ENCODE measurements at places on chromosomes 1 and 21. TPM values are rescaled to one million over a fixed set of nuclear protein-coding genes. Genes with fewer than 3 reads are reported as not detected.

DNA sequence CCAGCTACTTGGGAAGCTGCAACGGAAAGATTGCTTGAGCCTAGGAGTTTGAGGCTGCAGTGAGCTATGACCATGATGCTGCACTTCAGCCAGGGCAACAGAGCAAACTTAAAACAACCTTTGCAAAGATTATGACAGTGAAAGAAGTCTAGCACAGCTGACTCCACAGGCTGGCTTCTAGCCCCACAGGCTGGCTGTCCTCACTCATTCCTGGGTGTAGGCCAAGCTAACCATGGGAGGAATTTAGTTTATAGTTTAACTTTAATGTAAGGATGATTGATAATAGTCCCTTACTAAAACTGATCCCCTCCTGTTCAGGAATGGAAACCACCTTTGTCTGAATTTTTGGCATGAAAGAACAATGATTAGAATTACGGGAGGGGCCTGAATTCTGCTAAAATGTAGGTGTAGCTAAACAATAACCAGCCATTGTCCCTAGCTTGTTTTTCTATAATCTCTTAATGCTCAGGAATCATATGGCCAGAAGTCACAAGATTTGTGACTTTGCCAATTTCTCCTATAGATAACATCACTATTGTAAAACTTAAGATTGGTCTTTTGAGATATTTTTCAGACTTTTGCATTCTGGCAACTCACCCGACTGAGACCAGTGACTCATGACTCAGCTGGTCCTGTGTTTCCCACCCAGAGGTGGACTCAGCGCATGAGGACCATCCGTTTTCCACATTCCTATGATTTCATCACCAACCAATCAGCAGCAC, 28.1 kb upstream of the SGIP1 start:
- no peaks in the 10 kb centered on the region for H3K27me3 ChIP-seq
- no peaks in the 10 kb centered on the region for H3K36me3 ChIP-seq
- DNase-seq = peak; percentile 81
- H3K27ac ChIP-seq = no peak overlapping the region
- no peak overlapping the region for H3K4me3 ChIP-seq

DNA sequence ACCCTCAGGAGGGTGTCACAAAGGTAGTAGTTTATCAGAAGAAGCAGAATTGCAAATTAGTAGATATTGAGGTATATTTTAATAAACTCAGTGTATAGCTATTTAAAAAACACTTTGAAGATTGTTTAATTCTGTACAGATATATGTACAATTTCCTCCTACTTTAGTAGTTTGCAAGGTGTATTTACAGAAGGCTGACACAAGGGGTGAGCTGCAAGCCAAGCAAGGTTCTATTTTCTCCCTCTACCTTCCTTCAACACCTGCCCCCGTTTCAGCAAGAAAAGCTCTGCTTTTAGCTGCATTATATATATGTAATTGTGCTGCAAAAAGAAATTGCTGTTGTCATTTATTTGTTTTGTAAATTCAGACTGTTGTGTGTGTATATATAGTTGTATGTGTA, 674.2 kb upstream of the PKN2 start:
- H3K36me3 ChIP-seq = no peaks in the 10 kb centered on the region
- no peak overlapping the region for H3K27ac ChIP-seq
- H3K4me1 ChIP-seq = no peaks in the 10 kb centered on the region
- H3K27me3 ChIP-seq = no peaks in the 10 kb centered on the region
- no peak overlapping the region for H3K4me3 ChIP-seq

- no peaks in the 10 kb centered on the region for H3K27me3 ChIP-seq
- peak overlapping the region; percentile 85 for H3K27ac ChIP-seq
- H3K4me3 ChIP-seq = no peak overlapping the region
- peak; percentile 83 for DNase-seq
- no peaks in the 10 kb centered on the region for H3K36me3 ChIP-seq
Observed at GRCh38 chr1:10528066-10529014, 53.6 kb downstream of the PEX14 start.

DNA sequence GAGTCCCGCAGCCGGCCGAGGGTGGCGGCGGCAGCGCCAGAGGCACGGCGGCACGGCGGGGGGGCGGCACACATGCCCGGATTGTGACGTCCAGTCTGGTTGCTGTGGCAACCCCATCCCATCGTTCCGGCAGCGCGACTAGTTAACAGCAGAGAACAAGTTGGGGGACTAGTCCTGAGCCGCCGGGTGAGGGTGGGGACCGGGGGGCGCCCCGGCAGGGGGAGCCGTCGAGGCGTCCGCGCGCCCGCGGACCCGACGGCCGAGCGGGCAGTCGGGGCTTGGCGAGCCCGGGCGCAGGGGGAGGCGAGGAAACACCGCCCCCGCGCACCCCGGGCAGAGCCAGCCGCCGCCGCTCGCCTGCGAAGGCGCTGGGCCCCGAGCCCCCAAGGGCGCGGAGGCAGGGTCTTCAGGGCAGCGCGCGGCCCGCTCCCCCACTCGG, at the start of gene CHD5:
TSS of gene CHD5 (minus strand) at position 54 of the 439 bp plus-strand sequence. CDS start 298 bp downstream, outside the sequence.
- no peak within 1 kb of the TSS for H3K27ac ChIP-seq
- H3K4me1 ChIP-seq = peaks cover 1% of the 10 kb centered on the region
- H3K27me3 ChIP-seq = peaks cover 30% of the 10 kb centered on the region
- peaks cover 2% of the 10 kb centered on the region for H3K36me3 ChIP-seq

The OR2L13 gene
- polyA plus RNA-seq = not detected

DNA sequence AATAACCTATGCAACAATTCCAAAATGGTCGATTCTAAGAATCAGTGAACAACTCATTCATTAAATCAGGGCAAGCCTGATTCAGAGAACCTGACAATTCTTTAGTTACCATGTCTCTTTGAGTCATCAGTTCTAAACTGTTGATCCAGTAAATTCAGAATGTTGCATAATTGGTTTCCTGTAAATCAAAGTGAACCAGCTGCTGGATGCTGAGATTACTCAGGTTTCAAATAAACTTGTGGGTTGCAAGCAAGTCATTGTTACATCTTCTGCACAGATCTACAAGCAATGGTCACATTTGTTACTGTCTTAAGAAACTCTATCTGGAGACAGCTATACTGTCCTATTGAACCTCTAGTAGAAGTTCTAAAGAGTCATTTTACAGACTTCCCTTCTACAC, 16.5 kb downstream of the PLA2G2D start:
- no peak overlapping the region for H3K27ac ChIP-seq
- no peaks in the 10 kb centered on the region for H3K27me3 ChIP-seq
- H3K4me3 ChIP-seq = no peak overlapping the region
- DNase-seq = peak; percentile 91

The AMY1C gene
- not detected for polyA plus RNA-seq

GRCh38 chr1:201275253-201275666, 8.0 kb upstream of the PKP1 start:
- no peak overlapping the region for H3K4me3 ChIP-seq
- H3K36me3 ChIP-seq = no peaks in the 10 kb centered on the region
- H3K27ac ChIP-seq = no peak overlapping the region
- peak; percentile 84 for DNase-seq

GRCh38 chr1:157108448-157108847, 8.8 kb upstream of the ETV3L start:
- no peak overlapping the region for H3K4me3 ChIP-seq
- DNase-seq = no peak
- no peaks in the 10 kb centered on the region for H3K36me3 ChIP-seq
- peaks cover 31% of the 10 kb centered on the region for H3K27me3 ChIP-seq
- peaks cover 13% of the 10 kb centered on the region for H3K4me1 ChIP-seq

DNA sequence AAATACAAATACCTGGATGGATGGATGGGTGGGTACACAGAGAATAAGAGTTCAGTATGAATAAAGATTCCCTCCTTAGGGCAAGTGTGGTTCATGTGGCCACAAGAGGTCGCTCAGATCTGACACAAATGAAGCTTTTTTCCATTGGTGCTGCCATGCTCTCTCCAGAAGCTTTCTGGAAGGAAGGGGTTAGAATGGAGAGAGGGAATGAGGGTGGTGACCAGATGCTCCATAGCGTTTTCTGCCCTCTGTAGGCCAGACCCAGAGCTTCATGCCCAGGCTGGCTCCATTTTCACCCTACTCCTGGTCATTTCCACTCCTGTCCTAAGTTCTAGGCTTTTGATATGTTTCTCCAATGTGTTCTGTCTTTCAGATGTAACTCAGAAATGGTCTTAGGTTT, 3.3 kb upstream of the FCRL6 start:
- peak; percentile 90 for DNase-seq
- H3K36me3 ChIP-seq = no peaks in the 10 kb centered on the region
- no peak overlapping the region for H3K4me3 ChIP-seq
- no peaks in the 10 kb centered on the region for H3K4me1 ChIP-seq
- peaks cover 19% of the 10 kb centered on the region for H3K27me3 ChIP-seq

The NHLH1 gene
- 0.14 TPM for polyA plus RNA-seq

The CD84 gene
- not detected for polyA plus RNA-seq

- DNase-seq = peak; percentile 35
- no peaks in the 10 kb centered on the region for H3K36me3 ChIP-seq
- no peaks in the 10 kb centered on the region for H3K4me1 ChIP-seq
Observed at GRCh38 chr1:62599044-62599443, 1.7 kb downstream of the ANGPTL3 start.

The PIK3C2B gene
- polyA plus RNA-seq = 1.4 TPM

- H3K27me3 ChIP-seq = no peaks in the 10 kb centered on the region
- DNase-seq = peak; percentile 31
- H3K4me1 ChIP-seq = peaks cover 3% of the 10 kb centered on the region
- no peak overlapping the region for H3K4me3 ChIP-seq
- no peak overlapping the region for H3K27ac ChIP-seq
Observed at GRCh38 chr1:149993181-149993580, 17.3 kb downstream of the OTUD7B start.

The RRAGC gene
- polyA plus RNA-seq = 47.2 TPM

DNA sequence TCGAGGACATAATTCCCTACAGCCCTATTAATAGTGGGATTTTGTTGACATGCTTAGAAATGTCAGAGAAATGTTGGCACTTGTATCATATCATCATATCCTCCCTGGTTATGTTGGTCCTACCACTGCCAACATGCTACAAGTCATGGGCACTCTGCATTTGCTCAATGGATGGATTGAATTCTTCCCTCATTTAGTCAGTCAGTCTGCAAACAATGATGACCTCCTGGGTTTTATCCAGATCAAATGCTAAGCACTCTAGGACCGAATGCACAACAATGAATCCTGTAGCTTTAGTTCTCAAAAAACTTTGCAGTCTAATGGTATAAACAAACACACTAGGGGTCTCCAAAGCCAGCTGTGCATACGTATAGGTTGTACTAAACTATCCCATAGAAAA, 357.2 kb upstream of the DPYD start:
- H3K36me3 ChIP-seq = no peaks in the 10 kb centered on the region
- H3K4me1 ChIP-seq = no peaks in the 10 kb centered on the region
- H3K27me3 ChIP-seq = no peaks in the 10 kb centered on the region
- H3K27ac ChIP-seq = no peak overlapping the region
- H3K4me3 ChIP-seq = no peak overlapping the region
- no peak for DNase-seq

The AMY1B gene
- polyA plus RNA-seq = not detected

DNA sequence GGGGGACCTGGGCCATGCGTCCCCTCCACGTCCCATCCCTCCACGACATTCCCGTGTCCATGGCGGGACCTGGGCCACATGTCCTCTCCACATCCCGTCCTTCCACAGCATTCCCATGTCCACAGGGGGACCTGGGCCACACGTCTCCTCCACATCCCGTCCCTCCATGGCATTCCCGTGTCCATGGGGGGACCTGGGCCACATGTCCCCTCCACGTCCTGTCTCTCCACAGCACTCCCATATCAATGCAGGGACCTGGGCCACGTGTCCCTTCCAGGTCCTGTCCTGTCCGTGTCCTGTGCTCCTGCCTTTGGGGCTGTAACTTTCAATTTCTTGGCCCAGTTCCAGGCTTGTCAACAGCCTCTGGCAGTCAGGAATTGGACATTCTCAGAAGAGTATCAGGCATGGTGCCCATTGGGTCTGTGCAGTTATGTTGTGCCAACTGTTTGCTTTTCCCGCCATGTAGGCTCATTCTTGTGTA, 47.1 kb downstream of the WNT9A start:
- DNase-seq = no peak
- H3K27me3 ChIP-seq = no peaks in the 10 kb centered on the region
- no peaks in the 10 kb centered on the region for H3K36me3 ChIP-seq
- no peak overlapping the region for H3K27ac ChIP-seq

The CATSPERE gene
- 0.59 TPM for polyA plus RNA-seq

The AKR7A3 gene
- 0.11 TPM for polyA plus RNA-seq

GRCh38 chr1:230717251-230717650, 3.3 kb upstream of the AGT start:
- H3K36me3 ChIP-seq = no peaks in the 10 kb centered on the region
- no peak overlapping the region for H3K27ac ChIP-seq
- peak; percentile 18 for DNase-seq

DNA sequence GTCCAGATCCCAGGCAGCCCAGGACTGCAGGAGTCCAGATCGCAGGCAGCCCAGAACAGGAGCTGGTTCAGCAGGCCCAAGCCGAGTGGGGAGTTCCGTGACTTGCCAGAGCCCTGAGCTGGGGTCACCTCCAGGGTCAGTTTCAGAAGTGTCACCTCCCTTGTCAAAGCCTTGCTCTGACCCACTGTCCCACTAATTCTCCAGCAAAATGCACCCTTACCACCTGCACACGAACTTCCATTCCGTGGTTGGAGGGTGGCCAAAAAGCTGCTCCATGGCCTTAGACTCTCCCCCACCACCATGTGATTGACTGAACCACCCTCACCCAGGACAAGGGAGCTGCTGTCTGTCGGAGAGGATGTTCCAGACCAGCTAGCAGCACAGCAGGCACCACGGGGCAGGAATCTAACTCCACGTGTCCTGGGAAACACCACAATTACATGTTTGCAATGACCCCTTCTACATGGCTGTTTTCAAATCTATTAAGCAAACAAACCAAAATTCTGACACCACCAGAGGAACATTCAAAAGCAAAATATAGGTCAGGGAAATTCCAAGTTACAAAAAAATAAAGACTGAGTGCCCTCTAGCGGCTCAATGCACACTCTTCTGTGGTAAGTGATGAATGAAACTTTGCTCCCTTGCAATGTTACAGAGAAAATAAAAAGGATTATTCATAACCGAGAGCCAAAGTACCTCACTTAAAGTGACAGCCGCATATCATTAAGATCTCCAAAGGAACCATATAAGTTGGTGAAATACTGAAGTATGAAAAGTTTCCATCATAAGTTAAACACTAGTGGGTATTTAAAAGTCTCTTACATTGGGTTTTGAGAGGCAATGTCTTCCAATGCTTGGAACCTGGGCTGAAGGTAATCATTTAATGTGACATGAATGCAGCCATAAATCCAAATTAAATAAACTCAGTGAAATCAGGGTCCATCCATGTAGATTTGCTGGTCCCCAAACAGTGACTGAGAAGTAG, 76.3 kb downstream of the NPHP4 start:
- no peaks in the 10 kb centered on the region for H3K4me1 ChIP-seq
- no peak overlapping the region for H3K4me3 ChIP-seq
- DNase-seq = peak; percentile 63
- H3K36me3 ChIP-seq = no peaks in the 10 kb centered on the region
- H3K27ac ChIP-seq = no peak overlapping the region

DNA sequence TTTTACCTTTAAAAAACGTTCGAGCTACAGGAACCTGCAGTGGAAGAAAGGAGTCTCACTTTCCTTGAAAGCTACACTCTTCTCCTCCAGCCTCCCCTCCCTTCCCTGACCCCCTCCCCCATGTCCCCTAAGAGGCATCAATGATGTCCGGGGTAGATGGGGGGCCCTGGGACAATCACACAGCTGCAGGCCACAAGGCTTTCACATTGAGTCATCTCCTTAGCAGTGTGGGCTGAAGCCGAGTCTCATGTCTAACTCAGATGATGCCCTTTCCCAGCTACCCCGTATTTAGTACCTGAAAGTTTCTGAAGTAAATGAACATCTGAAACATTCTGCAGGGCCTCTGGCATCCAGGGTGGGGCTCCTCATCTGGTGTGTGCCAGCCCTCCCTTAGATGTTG, 6.3 kb upstream of the GPR25 start:
- DNase-seq = peak; percentile 18
- peaks cover 11% of the 10 kb centered on the region for H3K27me3 ChIP-seq
- no peak overlapping the region for H3K27ac ChIP-seq
- no peaks in the 10 kb centered on the region for H3K4me1 ChIP-seq
- H3K36me3 ChIP-seq = peaks cover 2% of the 10 kb centered on the region

The WDR26 gene
- 70.4 TPM for polyA plus RNA-seq

- H3K27ac ChIP-seq = no peak overlapping the region
- H3K4me1 ChIP-seq = no peaks in the 10 kb centered on the region
- no peaks in the 10 kb centered on the region for H3K36me3 ChIP-seq
Observed at GRCh38 chr1:13550663-13551062, 33.0 kb upstream of the PDPN start.

Measured in fibroblast of lung (primary cell).